Keratinocyte (primary cell): ENCODE measurements at places on chromosomes 4 and X.
A peak's percentile ranks its signal among the peaks of the same experiment; 100 is the strongest.

DNA sequence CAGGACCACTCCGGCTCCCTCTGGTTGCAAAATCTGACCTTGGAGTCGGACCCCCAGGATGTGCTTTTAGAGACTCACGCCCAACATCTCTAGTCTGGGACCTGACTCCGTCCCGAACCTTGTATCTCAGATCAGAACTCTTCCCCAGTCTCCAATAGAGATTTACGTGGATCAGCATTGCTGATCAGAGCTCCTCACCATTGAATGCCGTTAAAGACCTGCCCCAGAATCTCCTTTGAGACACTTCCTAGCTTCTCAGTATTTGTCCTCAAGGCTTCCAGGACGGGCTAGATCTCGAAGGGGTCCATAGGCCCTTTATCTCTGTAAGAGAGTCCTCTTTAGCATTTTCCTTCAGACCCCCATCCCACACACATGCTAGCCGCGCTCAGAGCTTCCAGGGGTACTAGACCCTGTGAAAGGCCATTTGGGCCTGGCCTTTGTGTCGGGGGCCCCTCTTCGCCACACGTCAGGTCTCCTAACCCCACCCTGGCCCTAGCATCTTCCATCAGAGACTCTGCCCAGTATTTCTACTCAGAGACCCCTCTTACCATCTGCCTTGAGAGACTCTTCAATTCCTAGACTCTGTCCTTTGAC lies 662 bp downstream of the UBA1 start:
- no peak for DNase-seq
- H3K4me1 ChIP-seq, result peaks cover 38% of the 10 kb centered on the region
- H3K27ac ChIP-seq, result peak overlapping the region; percentile 94
- H3K36me3 ChIP-seq, result peaks cover 17% of the 10 kb centered on the region

DNA sequence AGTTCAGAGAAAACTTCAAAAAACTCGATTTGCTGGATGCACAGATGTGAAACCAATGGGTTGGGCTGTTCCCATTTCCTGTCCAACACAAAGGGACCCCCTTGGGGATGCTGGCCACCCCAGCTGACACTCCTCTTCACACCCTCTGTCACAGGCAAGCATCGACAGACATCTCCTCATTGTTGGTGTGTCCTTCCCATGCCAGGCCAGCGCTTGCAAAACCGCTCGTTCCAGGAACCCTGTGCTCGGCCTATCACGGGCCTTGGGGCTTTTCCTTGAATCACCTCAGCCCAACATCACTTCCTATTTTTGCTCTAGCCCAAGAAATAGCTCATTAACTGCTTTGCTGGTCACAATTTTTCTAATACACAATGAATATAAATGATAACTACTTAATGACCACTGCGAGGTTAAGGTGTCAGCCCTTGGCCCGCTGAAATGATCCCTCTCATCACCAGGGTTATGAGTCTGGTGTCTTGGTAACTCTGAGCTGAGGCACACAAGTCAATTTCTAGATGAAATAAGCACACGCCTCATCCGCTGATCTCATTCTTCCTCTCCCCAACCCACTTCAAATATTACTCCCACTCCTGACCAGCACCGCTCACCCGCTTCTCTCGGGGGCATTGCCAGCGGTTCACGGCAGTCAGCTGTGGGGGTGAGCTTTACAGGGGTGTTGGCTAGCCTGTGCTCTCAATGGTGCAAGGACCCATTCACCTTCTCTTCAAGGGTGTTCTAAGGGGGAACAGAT lies 32.3 kb downstream of the BCOR start:
- peaks cover 18% of the 10 kb centered on the region for H3K4me1 ChIP-seq
- no peaks in the 10 kb centered on the region for H3K27me3 ChIP-seq
- no peak overlapping the region for H3K4me3 ChIP-seq

DNA sequence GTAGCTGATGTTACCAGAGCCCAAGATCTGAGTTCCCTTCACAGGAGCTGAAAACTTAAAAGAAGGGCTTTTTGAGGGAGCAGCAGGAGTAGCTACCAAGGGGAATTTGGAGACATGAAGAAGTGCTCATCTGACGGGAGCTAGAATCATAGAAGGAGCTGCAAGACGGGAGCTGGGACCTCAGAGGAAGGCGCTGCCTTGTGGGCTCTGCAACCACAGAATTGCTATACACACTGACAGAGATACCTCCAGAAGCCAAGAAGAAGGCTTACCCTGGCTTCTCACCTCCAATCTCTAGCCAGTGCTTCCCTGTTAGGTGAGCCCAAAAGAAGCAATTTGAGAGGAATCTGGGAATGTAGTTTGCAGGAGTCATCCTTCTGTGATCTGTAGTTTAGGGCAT lies 35.9 kb downstream of the DCAF8L2 start:
- H3K27ac ChIP-seq, result no peak overlapping the region
- no peaks in the 10 kb centered on the region for H3K36me3 ChIP-seq
- DNase-seq, result no peak
- H3K4me3 ChIP-seq, result no peak overlapping the region

- H3K36me3 ChIP-seq, result no peaks in the 10 kb centered on the region
- no peak overlapping the region for H3K4me3 ChIP-seq
- H3K4me1 ChIP-seq, result no peaks in the 10 kb centered on the region
- H3K27ac ChIP-seq, result no peak overlapping the region
- no peaks in the 10 kb centered on the region for H3K27me3 ChIP-seq
Measured at GRCh38 chr4:140711910-140712309, 44.3 kb downstream of the TBC1D9 start.

GRCh38 chr4:95129031-95129430 lies 371.3 kb downstream of the BMPR1B start:
- no peak for DNase-seq
- no peaks in the 10 kb centered on the region for H3K27me3 ChIP-seq
- no peak overlapping the region for H3K4me3 ChIP-seq
- no peaks in the 10 kb centered on the region for H3K36me3 ChIP-seq

GRCh38 chr4:130479020-130479419 lies 1383.1 kb downstream of the C4orf33 start:
- H3K4me3 ChIP-seq, result no peak overlapping the region
- no peaks in the 10 kb centered on the region for H3K4me1 ChIP-seq
- no peak overlapping the region for H3K27ac ChIP-seq
- H3K27me3 ChIP-seq, result no peaks in the 10 kb centered on the region
- no peak for DNase-seq

DNA sequence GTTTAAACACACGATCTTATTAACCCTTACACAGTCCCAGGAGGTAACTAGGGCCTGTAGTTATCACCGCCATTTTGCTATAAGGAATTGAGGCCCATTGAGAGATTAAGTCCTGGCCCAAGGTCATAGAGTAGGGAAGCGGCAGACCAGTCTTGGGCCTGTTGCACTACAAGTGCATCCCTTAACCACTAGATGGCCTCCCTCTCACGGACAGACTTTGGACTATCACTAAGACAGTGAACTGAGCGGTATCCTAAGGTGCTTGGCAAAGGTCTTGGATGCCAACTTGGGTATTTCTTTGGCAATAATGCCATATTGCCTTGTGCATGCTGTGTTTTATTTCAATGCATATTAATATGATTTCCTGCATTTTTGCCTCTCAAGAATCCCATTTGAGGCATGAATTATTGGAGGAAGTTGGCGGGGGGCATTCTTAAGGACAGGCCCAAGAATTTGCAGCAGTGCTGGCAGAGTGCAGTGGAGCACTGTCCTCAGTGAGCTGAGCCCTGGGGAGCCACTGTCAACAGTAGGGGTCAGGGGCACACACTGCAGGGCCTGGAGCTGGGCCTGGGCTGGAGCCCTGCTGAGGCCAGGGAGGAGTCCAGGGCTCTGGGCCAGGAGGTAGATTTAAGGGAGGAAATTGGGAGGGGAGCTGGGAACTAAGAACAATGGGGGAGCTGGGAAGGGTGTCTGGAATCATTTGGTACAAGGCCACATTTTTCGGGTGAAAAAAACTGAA lies 147.4 kb downstream of the SMIM20 start:
- peaks cover 17% of the 10 kb centered on the region for H3K27me3 ChIP-seq
- H3K4me3 ChIP-seq, result no peak overlapping the region
- H3K36me3 ChIP-seq, result no peaks in the 10 kb centered on the region
- peaks cover 8% of the 10 kb centered on the region for H3K4me1 ChIP-seq
- no peak for DNase-seq

GRCh38 chrX:48107717-48108116 lies 22.7 kb upstream of the SPACA5B start:
- no peak overlapping the region for H3K4me3 ChIP-seq
- H3K36me3 ChIP-seq, result no peaks in the 10 kb centered on the region
- no peaks in the 10 kb centered on the region for H3K27me3 ChIP-seq
- H3K4me1 ChIP-seq, result no peaks in the 10 kb centered on the region

- H3K4me3 ChIP-seq, result no peak overlapping the region
- peak; percentile 4 for DNase-seq
- H3K27me3 ChIP-seq, result no peaks in the 10 kb centered on the region
- H3K36me3 ChIP-seq, result no peaks in the 10 kb centered on the region
Measured at GRCh38 chr4:102299354-102300107, 45.8 kb downstream of the SLC39A8 start.

- H3K36me3 ChIP-seq, result no peaks in the 10 kb centered on the region
- H3K27me3 ChIP-seq, result no peaks in the 10 kb centered on the region
- peak; percentile 69 for DNase-seq
Measured at GRCh38 chr4:119118397-119118796, 17.2 kb upstream of the MYOZ2 start.

DNA sequence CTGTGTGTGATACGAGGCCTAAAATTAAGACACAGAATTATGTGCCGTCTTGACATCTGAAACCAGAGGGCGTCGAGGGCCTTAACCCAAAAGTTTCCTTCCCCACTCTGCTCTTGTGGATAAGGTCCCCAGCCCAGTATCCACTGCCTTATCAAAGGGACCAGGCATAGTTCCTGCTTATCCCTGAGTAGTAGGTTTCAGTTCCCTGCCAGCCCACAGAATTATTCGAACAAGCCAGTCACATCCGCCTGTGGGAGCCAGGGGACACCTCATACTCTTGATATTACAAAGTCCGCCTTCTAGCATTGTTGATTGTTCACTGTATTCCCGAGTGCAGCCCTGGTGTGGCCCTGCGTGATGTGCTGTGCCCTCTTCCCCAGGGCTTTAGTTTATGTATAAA lies 5.4 kb upstream of the MMRN1 start:
- H3K36me3 ChIP-seq, result no peaks in the 10 kb centered on the region
- no peaks in the 10 kb centered on the region for H3K27me3 ChIP-seq
- H3K4me1 ChIP-seq, result no peaks in the 10 kb centered on the region

DNA sequence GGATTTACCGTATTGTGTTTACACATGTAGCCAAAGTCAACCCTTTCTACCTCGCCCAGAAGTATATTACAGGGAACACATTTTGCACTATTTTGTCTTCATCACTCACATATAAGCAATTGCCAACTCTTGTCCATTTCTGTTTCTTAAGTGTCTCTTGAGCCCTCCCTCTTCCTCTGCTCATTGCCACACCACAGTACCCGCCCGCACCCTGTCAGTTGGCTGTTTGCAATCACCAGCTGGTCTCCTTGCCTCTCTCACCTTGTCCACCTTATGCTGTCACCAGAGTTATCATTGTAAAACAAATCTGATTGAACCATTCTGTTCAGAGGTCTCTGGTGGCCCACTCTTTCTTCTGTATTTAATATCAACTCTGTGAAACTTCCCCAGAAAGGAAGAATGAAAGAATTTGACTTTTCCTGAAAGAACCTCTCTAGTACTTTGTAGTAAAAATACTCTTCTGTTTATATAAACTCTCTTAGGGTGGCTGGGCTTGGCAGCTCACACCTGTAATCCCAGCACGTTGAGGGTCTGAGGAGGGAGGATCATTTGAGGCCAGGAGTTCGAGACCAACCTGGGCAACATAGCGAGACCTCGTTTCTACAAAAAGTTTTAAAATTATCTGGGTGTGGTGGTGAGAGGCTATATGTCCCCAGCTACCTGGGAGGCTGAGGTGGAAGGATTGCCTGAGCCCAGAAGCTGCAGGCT lies 50.2 kb downstream of the ING2 start:
- no peak overlapping the region for H3K4me3 ChIP-seq
- DNase-seq, result no peak
- H3K27ac ChIP-seq, result no peak overlapping the region
- no peaks in the 10 kb centered on the region for H3K36me3 ChIP-seq
- H3K27me3 ChIP-seq, result no peaks in the 10 kb centered on the region

DNA sequence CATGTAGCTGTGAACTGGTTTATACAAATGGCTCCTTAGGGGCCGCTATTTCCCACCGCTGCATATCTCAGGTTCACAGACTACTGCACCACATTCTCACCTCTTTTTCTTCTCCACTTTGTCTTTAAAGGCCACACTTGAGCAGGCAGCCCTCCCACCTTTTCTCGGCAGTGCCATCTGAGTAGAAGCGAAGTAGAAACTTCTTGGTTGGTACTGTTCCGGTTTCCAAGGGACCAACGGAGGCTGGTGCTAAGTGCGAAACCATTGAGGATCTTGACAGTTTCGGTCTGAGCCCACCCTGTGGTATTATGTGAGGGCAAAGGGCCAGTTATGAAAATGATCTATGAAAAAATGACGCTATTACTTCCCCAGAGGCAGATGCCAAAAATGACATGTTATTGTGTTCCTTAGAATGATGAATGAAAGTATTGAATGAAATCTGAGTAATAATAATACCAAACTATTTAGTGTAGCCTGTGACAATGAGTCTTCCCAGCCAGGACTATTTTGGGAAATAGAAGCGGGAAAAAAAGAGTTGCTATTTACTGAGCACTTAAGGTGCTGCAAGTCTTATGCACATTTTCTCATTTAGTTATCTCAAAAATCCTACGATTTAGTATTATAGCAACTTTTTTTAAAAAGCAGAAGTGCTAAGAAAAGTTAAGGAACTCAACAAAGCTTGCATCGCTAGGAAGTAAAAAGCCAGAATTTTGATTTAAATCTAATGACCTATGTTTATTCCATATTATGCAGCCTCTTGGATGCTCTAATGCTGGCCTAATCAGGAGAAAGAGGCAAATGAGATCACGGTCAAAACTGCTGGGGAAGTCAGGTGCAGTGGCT lies 29.6 kb upstream of the CHRNA9 start:
- H3K36me3 ChIP-seq, result no peaks in the 10 kb centered on the region
- no peak overlapping the region for H3K27ac ChIP-seq
- no peak overlapping the region for H3K4me3 ChIP-seq
- H3K27me3 ChIP-seq, result no peaks in the 10 kb centered on the region
- peaks cover 6% of the 10 kb centered on the region for H3K4me1 ChIP-seq
- no peak for DNase-seq

GRCh38 chr4:52545099-52546069 lies 113.7 kb downstream of the USP46 start:
- no peak for DNase-seq
- no peak overlapping the region for H3K4me3 ChIP-seq
- no peaks in the 10 kb centered on the region for H3K36me3 ChIP-seq
- no peaks in the 10 kb centered on the region for H3K27me3 ChIP-seq

DNA sequence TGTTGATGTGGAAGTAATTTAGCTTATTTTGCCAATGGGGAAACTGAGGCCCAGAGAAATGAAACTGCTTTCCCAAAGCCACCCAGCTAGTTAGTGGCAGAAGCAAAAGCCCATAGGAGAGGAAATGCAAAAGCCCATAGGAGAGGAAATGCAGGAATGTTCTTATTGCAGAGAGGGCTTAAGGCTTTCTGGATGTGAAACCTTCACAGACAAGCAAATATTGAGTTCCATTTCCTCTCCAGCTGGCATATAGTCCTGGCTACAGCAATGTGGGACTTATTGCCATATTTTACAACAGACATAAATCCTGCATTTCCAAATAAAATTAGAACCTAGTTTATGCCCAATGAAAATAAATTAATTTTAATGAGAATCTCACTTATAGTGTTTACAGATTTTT lies 69.7 kb downstream of the TMEM154 start:
- H3K36me3 ChIP-seq, result no peaks in the 10 kb centered on the region
- H3K4me3 ChIP-seq, result no peak overlapping the region
- no peak for DNase-seq
- H3K27me3 ChIP-seq, result no peaks in the 10 kb centered on the region
- no peak overlapping the region for H3K27ac ChIP-seq
- peaks cover 19% of the 10 kb centered on the region for H3K4me1 ChIP-seq
